NCI-H2081 treated with DMSO at 0.1 percent for 48 hours (cell line): ENCODE measurements at places on chromosomes 1 and 21.

DNA sequence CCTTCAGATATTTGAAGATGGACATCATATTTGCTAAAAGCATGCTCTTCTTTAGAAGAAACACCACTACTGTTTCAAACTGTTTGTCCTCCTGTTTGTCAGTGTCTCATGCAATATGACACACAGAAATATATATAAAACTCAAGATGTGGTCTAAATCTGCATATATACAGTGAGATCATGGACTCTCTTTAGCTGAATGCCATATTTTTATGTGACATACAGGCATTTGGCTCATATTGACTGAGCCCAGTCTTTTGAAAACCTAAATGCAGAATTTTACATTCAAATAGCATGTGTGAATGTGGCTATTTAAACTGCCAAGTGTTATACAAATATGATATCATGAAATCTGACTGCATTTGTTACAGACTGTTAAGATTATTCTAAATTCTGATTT lies 18.4 kb downstream of the GDAP2 start:
- DNase-seq = no peak

- DNase-seq = no peak
Measured at GRCh38 chr21:45546636-45547544, 4.7 kb upstream of the SLC19A1 start.

- no peak for DNase-seq
Measured at GRCh38 chr1:230365723-230366307, 60.3 kb downstream of the PGBD5 start.

- peak; percentile 31 for DNase-seq
Measured at GRCh38 chr1:37795340-37796125, 1.9 kb downstream of the MANEAL start.

DNA sequence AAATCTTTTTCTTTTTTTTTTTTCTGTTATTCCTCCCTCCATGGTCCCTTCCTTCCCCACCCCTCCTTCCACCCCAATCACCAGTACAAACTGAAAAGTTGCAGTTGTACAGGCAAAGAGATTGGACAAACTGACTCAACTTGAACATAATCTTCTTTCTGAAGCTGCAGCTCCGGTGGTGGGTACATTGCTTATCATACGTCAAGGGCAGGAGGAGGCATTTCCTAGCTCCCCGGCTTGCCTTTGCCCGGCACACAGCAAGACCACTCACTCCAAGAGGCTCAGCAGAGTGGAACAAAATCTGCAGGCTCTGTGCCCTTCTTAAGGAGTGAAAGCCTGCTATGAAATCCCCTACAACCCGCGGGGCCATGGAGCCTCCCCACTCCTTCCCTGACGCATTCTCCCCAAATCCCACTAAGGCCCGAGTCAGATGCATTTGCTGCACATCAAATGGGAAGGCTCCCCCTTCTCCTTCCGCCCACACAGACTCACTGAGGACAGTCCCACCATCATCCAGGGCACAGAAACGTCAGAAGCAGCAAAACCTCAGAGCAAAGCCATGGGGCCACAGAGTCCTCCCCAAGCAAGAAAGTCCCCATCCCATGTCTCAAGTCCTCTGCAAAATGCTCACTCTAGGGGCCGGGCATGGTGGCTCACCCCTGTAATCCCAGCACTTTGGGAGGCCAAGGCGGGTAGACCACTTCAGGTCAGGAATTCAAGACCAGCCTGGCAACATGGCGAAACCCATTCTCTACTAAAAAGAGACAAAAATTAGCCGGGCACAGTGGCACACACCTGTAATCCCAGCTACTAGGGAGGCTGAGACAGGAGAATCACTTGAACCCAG lies 45.9 kb downstream of the SYF2 start:
- DNase-seq = no peak

DNA sequence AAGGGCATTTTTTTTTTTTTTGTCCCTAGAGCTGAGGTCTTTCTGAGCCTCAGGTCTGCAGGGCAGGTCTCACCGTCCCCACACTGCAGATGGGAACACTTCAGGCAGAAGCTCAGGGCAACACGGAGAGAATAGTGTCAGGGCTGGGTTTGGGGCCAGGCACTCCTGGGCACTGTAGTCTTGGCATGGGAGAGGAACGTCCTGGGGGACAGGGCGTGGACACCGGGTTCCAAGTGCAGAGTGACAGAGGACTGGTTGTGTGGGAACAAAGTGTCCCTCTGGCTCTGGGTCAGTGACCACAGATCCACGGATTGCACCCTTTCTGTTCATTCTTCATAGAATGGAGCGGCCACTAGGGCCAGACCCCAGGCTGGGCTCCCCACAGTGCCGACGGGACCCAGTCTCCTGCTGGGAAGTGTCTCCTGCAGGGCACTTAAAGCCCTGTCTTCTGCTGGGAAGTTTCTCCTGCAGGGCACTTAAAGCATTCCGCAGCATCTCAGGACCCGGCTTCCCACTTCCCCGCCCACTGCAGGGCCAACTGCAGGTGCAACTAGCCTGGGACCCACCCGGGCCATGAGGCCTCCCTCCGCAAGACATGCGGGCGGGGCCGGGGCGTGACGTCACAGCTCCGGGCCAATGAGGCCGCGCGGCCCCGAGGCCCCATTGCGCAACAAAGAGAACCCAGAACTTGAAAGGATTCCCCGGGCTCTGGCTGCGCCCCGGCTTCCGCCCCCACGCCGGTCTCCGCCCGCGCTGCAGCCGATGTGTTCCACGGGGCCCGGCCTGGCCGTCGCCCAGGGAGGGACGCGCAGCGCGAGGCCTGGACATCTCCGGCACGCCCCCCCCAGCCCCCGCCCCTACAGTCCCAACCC lies 1.2 kb downstream of the GPR153 start:
- DNase-seq = no peak

GRCh38 chr1:213457186-213457585 lies 406.1 kb downstream of the RPS6KC1 start:
- no peak for DNase-seq

DNA sequence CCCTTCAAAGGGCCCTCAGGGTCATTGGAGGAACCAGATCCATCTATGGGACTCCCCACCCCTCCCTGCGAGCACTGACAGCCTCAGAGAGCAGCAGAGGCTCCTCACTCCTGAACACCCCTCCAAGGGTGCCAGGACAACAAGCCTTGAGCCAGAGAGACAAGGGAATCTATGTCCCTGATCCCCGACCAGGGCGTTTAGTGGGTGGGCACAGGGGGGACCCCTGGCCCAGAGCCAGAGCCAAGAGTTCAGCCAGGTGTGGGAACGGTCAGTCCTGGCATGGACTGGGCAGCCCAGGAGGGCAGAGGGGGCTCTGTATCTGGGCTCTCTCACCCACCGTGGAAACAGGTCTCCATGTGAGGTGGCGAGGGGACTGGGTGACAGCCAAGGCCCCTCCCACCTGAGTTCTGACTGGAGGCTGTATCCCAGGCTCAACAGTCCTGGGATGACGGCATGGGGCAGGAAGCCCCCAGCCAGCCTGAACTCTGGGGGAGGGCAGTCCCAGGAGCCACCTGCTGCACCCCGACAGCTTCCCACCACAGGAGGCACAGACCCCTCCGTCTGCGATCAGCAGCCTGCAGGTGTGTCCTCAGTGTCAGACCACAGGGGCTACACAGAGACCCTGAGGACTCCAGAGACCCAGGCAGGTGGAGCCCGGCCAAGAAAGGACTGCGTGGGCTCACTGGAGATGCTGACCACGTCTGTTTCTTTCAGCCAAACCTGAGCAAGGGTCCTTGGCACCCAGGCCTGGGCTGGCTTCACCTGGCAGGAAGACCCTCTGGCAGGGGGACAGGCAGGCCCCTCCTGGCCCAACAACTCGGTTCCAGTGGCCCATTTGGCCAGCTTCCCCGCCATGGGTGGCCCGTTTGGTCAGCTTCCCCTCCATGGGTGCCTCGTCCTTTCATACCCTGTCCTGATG lies 11.2 kb upstream of the SRARP start:
- DNase-seq = no peak

DNA sequence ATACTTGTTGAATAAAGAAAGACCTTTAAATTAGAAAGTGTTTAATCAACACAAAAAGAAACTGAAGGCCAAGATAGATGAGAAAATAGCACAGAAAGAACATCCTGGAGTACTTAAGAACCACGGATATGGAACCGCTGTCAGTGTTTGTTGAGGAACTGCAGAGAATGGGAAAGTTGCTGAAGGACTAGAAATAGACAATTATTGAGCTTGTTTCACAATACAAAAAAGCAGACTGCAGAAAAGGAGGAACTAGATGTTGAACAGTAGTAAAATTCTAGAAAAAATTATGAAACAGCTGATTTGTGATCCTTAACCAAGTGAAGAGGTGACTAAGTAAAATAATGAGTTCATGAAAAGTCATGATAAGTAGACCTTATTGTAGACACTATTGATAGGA lies 29.7 kb downstream of the MYSM1 start:
- DNase-seq = no peak

DNA sequence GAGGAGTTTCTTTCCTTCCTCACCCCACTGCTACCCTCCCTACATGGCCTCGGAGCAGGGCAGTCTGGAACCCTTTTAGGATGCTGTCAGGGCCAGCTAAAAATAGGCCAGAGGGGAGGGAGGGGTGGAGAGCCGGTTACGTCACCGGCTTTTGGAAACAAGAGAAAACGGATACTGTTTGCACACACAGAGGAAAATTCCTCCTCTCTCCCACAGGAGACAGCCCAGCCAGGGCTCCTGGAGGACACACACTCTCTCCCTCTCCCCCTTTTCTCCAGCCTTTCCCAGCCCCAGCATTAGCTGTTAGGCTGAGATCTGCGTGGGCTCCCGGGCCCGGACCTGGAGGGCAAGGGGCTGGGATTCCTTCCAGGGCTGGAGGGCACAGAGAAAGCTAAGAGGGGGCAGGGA lies 20.0 kb upstream of the ALDH4A1 start:
- DNase-seq = no peak

DNA sequence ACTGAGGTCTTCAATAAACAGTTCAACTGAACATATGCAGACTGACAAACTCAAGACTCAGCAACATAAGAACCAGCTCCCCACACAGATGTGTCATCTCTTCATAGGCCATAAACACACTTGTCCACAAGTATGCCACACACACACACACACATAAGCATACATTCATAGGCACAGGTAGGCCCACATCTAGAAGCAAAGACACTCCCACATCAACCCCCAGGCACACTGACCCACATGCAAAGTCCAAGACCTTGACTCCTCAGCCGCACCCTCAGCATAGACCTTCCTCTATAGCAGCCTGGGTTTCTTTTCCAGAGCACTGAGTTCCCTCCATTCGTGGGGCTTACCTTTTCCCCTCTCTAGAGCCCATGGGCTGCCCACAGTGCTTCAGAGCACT lies 1.4 kb downstream of the LAD1 start:
- DNase-seq = no peak

DNA sequence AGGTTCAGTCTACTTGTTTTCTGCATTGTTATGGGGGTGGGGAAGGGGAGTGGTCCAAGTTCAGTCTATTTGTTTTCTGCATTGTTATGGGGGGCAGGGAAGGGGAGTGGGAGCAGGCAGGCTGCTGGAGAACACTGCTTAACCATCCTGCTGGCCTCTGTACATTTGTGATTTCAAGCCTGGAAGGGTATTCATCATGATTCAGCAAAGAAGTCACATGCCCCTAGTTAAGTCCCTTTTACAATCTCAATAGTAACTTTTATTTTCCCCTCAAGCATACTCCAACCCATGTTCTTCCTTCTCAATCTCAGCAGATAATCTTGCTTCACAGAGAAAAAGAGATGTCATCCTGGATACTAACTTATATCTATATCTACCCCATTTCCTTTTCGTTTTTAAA lies 7.9 kb downstream of the LYST start:
- DNase-seq = no peak

DNA sequence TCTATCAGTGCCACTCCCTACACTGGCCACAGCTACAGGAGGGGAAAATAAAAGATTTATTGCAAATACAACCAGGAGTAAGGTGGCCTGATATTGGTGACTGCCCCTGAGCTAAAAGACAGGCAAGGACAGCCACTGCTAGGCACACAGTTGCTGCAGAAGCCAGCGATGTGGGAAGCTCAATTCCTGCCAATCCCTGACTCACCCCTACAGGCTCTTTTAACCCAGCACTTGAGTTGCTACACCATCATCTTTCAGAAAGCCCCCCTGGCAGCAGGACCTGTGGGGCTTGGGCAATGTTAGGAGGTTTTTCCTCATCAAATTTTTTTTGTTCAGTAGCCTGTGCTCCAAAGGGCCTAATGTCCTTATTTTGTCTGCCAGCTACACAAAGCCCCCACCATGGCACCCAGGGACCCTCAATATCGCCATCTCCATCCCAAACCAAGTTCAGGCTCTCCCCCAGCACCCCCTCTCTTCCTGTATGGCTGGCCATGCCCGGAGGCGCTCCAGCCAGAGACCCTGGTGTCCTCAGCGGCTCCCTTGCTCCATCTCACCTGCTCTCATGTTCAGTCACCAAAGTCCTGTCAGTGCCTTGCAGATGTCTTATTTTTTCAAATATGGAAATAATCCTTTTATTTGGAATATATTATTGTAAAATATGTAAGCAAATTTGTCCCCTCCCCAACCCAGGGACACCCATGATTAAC lies 13.4 kb downstream of the CLEC20A start:
- DNase-seq = no peak

- no peak for DNase-seq
Measured at GRCh38 chr1:219697682-219698081, 84.8 kb upstream of the ZC3H11B start.

GRCh38 chr21:43211072-43211759 lies 42.4 kb downstream of the CRYAA start:
- no peak for DNase-seq

DNA sequence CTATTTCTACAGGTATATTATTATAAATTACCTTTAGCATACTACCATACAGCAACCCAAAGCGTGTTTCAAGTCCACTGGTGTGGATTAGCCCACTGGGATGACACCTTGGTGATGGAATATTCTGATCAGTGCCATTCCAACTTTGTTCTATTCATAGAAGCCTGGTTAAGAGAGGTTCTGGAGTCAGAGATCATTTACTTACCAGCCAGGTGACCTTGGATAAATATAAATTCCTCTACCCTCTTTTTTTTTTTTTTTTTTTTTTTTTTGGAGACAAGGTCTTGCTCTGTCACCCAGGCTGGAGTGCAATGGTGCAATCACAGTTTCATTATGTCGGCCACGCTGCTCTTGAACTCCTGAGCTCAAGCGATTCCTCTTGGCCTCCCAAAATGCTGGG lies at the start of gene SPATA45:
Gene SPATA45 (minus strand): TSS at position 101 of the 400 bp plus-strand sequence. CDS start 11,500 bp downstream, outside the sequence.
- no peak for DNase-seq
